ENCODE measurements at places on chromosomes 3 and 15.

DNA sequence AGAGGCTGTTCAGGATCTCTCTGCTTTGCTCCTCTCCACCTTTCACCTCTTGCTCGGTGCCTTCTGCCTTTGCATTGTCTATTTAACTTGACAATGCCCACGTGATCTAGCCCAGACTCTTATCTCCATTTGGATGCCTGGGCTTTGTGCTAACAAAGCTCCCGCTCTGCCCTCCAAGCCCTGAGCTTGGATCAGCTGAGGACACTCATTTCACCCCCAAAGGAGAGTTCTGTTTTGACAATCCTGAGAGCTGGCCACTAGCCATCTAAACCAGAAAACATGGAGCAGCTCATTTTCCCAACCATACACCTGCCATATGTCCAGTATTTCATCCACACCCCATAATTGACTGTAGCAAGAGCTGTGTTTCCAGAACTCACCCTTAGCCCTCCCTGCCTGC, 12.8 kb downstream of the GPR176 start:
- no peak for DNase-seq

DNA sequence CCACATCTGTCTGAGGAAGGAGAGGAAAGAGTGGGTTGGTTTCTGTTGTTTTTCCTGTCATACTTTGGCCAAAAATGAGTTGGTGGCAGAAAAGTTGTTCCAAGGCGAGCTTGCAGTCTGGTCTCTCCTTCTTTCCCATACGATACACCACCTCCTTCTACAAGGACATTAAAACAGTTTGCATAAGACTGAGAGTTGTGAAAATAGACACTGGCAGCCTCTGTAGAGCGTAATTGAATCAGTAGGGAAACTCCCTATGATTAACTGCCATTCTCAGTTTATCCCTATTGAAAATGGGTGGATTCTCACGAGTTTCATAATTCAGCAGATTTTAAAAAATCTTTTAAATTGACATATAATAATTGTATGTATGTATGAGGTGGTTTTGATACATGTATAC, 3.7 kb upstream of the LSG1 start:
- no peak for DNase-seq

DNA sequence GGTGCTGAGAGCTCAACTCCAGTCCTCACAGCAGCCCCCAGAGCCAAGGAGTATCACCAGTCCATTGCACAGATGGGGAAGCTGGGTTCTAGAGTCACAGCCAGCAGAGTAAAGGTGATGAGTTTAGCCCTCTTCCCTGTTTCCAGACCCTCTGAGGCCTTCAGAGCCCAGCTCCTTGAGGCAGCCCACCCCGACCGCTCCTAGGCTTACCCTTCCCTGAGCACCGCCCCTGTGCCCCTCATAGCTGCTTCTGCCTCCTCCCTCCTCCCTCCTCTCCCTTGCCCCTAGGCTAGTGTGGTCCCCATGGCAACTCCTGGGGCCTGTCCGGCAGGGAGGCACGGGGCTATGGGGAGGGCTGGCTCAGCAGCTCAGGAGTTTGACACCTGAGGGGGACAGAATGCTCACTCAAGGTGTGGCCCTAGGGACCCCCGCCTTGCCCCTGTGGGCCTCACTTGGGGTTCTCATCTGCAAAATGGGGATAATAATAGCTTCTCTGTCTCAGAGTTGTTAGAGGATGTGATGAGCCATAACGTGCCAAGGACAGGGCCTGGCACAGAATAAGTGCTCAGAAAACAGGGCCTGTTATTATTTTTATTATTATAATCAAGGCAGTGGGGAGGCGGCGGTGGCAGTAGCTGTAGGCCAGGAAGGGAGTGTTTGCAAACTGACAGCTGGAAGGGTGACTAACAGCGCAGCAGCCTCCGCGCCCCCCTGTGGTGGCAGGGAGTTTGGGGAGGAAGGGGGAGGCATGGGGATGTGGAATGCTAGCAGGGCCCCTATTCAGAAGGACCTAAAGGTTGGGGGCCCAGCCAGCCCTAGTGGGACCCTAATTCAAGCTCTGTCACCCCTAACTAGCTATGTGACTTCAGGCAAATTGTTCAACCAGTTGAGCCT, 11.5 kb downstream of the CSK start:
- no peak for DNase-seq

- no peak for DNase-seq
These were observed 14.4 kb downstream of the RNU5B-1 start for GRCh38 chr15:65318870-65319356.

DNA sequence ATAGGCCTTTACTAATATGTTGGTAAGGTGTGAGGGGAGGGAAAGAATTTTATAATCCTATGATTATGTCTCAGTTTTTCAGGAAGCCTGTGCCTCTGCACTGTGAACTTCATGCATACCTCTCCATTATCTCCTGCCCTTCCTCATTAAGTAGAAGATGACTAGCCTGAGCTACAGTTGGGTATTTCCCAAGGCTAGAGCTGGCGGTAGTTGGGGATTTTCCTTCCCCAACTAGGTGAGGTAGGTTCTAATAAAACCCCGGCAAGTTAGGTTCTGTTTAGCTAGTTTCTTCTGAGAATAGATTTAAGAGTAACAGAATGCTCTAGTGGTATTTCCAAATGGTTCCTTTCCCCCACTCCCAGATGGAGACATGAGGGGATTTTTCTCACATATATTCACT, 414.5 kb downstream of the GRM7 start:
- DNase-seq, result no peak

DNA sequence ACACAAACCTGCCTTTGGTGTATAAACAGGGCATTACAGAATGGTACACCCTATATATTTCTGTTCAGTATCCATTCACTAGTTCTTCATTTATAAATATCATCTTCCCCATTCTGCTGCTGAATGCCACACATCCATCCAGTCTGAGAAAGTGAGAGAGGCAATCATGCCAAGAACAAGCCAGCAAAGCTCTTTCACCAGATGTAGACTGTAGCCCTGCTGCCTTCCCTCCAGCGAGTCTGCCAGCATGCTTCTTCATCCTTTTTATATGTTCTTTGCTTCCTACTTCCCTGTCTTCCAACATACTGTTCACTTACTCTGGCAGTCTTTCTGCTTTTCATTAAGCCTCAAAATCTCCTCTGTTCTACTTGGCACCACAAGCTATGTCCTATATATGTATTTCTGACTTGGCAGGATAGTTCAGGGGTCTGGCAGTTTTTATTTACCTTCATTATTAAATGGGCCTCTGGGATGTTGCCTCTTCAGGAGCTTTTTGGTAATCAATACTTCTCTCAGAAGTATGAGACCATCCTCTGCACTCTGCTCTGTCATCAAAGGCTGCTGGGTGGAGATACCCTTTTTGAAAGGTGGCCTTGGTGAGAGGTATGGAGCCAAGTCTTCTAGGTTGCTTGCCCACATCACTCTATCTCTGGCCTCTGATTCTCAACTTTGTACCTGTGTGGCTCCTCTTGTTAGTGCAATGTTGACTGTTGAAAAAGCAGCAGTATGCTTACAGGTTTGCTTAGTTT, 48.6 kb downstream of the CHP1 start:
- DNase-seq, result no peak

DNA sequence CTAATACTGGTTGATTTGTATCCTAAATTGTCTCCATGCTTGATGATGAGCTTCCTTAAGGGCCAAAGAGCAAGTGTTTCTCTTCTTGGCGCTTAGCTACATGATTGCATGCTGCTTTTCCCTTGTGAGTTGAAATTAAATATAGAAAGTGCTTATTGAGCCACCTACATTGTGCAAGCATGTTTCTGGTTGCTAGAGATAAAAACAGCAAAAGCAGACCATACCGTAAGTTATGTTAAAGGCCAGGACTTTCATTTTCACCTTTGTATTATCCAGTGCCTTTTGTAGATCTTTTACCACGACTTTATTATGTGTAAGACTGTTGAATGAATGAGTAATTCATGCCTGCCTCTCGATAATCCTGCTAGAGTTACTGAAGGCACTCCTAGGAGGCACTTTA, 41.9 kb upstream of the CCNB2 start:
- no peak for DNase-seq

DNA sequence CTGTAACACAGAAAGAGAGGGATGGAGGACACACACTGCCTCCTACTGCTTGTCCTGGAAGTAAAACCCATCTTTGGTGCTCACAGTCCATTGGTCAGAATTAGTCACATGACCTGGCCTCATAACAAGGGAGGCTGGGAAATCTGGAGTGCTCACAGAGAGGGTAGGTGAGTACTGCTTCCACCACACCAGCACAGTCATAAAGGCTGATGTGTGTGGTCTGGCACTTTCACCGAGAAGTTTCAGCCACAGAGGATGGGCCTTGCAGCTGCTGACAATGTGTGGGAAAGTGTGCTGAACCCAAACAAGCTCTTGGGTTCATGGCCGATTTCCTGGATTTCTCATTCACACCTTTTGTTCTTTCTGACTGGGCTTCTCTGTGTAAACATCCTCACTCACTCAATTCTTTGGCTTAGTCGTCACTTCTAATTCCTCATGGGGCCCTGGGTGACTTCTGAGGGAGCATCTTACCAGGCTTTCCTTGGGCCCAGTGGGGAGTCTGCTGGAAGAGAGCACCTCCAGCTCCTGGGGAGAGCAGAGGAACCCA, 100.7 kb downstream of the ASB7 start:
- DNase-seq, result no peak

DNA sequence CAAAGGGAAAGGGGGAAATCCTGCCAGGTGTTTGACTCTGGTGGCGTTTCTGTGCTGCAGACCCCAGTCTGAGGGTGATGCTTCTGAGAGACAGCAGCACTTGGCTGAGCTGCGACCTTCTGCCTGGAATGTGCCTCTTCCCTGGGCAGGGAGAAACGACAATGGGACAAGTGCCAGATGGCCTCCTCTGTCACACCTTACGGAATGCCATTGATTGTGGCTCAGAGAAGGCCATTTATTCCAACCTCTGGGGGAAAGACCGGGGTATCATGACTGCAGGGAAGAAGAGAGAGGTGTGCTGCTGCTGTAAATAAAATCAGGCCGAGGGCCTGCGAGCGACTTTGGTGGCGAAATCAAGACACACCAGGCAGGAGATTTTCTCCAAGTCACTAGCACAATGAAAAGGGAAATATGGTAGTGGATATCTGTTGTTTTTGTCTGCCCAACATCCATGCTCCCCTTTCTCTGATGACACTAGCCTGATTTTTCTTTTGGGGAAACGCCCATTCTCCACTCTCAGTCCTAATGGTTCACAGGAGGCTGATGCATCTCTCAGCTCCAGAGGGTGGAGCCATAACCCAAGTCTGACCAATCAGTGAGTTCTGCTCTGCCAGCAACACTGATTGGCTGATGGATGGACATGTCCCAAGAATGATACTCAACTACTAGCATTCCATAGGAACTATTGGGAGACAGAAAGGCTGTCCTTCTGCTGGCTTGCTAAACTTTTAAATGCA, 336.1 kb downstream of the FOXP1 start:
- DNase-seq, result no peak

Measured in cortex of kidney (tissue), 1 donor.